ENCODE measurements at places on chromosomes 6 and 20.

- DNase-seq: no peak
These were observed 51.1 kb upstream of the PREP start for GRCh38 chr6:105453968-105454367.

GRCh38 chr6:36050947-36051710, 23.5 kb downstream of the MAPK14 start:
- no peak for DNase-seq

GRCh38 chr6:11202513-11203305, 29.8 kb downstream of the NEDD9 start:
- DNase-seq: no peak

DNA sequence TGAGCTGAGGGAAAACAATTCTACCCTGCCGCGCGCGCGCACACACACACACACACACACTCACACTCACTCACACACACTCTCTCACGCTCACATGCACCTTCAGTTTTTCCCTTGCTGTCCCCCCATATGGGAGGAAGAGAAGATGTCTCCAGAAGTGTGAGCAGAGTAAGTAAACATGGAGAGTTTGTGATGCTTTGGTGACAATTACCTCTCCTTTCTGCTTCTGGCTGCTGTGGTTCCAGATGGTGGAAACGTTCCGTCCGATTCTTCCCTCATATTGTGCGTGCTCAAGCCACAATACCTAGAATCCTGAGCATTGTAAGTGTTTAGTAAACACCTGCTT, 86.7 kb downstream of the LINC00237 start:
- no peak for DNase-seq

DNA sequence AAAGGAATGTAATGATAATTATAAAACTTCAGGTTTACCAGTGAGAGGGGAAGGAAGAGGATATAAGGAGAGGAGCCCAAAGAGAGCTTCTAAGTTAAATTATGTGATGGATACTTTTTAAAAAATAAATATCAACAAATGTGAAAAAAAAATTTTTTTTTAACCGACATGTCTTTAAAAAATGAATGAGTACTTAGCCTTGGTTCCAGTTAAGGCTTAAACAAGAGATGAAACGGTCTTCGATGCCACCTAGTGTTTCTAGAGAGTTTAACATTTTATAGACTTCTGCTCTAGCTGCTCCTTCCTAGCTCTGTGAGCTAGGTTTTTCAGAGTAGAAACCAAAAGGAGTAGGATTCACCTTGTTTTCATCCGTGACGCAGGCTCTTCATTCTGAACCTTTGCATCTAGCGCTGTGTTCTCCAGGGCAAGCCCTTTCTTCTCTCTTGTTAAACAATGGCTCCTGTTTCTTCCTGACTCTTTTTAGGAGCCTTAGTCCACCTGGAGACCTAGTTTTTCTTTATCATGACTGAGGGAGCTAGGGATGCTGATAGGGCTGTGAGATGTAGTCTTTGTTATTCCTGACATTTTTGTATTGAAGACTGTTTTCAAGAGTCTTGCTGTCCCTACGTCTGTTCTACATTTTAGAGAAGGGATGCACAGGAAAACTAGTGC, 42.4 kb upstream of the GNRH2 start:
- DNase-seq: peak; percentile 34

- no peak for DNase-seq
These were observed 124.7 kb downstream of the TMEM242 start for GRCh38 chr6:157198425-157199279.

Measured in GF-D8 (cell line).